ENCODE measurements at places on chromosomes 1 and 21.

- DNase-seq = peak; percentile 24
Observed at GRCh38 chr1:54542962-54543539, 5.0 kb upstream of the ACOT11 start.

GRCh38 chr1:20322825-20323612 lies 32.3 kb downstream of the VWA5B1 start:
- DNase-seq = no peak

DNA sequence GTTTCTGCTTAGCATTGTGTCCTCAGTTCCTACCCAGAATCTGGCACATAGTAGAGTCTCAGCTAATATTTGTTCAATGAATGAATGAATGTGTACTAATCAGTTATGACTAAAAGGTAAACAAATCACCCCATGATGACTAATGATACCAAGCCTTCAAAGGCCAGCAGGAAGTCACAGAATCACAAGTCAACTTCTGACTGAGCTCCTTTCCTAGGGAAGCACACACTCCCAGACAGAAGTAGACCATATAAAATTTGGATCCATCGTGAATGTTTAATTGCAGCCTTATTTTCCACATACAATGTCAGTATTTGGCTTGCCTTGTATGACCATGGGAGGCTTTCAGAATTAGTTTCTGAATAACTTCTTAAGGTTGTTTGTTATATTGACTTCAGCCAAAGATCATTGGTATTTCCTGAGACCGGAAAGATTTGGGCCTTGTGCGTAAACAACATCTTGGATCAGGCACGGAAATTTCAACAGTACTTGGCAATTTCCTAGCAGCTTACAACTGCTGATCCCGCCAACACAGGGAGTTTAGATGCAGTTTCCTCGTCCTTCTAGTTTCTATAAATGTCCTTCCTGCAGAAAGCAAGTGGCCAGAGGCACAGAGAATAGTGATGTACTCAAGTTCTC lies 185.9 kb upstream of the ATP1B1 start:
- no peak for DNase-seq

DNA sequence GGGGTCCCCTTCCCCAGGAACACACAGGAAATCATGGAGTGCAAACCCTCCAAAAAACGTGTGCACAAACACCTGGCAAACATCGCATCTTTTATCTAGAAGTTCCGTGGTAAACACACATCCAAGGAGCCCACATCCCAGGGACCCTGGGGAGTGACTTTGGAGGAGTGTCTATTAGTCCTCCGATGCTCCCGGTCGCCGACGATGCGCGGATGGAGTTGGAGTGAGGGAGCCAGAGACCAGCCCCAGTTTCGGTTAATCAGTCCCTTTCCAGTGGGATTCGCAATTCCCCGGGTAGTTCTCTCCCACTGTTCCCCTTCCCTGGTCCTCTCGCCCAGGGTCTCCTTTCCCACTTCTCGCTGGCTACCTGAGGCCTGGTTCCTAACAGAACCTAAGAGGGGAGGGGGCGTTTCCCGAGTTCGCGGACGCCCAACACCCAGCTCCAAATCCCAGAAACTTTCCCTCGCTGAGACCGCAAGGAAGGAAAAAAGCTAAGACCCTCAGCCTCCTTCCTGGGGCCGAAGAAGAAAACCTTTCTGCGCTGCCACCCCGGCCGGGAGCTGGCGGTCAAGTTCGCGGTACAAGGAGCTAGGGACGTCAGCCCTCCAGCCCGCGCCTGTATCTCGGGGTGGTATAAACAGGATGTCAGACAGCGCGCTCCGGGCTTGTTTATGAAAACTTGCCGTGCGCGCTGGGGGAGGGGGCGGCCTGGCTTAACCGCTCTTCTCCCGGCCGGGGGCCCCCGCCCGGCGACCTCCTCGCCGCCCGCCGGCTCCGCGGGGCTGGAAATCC lies 787 bp downstream of the JAK1 start:
- DNase-seq = peak; percentile 64

DNA sequence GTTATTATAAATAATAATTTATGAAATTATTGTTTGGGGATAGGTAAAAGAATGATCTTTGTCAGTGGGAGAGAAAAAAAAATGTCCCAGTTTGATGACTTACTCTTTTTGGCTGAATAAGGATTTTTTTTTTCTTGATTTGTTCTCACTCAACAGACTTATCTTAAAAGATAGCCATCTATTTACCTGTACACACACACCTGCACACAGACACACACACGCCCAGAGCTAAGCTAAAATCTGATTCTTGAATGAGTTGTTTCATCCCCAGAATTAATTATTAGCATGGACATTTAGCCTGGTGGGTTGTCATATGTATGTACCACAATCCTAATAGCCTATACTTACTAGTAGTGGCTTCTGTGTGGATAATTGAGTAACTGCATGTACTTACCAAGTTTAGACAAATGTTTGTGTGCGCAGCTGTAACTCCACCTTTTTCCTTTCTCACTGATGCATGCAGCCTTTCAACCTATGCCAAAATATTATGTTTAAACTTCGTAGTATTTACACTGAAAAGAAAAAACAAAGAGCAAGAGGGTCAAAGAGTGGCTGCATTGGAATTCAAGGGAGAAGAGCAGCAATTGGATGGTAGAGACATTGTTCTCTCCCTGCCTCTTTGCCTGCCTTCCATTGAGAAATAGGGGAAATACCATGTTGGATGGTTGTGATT lies 174.3 kb downstream of the ADGRL2 start:
- DNase-seq = no peak

DNA sequence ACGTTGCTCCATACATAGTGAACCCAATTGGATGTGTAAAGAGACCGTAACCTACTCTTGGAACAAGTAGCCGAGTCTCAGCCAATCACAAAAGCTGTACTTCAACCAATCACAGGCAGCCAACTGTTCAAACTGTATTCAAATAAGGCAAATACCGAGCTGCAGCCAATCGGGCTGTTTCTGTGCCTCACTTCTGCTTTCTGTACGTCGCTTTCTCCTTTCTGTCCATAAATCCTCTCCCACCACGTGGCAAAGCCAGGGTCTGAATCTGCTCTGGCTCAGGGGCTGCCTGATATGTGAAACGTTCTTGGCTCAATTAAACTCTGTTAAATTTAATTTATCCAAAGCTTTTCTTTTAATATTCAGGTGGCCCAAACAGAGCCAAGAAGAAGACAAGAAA lies 210.3 kb downstream of the URB2 start:
- DNase-seq = no peak

DNA sequence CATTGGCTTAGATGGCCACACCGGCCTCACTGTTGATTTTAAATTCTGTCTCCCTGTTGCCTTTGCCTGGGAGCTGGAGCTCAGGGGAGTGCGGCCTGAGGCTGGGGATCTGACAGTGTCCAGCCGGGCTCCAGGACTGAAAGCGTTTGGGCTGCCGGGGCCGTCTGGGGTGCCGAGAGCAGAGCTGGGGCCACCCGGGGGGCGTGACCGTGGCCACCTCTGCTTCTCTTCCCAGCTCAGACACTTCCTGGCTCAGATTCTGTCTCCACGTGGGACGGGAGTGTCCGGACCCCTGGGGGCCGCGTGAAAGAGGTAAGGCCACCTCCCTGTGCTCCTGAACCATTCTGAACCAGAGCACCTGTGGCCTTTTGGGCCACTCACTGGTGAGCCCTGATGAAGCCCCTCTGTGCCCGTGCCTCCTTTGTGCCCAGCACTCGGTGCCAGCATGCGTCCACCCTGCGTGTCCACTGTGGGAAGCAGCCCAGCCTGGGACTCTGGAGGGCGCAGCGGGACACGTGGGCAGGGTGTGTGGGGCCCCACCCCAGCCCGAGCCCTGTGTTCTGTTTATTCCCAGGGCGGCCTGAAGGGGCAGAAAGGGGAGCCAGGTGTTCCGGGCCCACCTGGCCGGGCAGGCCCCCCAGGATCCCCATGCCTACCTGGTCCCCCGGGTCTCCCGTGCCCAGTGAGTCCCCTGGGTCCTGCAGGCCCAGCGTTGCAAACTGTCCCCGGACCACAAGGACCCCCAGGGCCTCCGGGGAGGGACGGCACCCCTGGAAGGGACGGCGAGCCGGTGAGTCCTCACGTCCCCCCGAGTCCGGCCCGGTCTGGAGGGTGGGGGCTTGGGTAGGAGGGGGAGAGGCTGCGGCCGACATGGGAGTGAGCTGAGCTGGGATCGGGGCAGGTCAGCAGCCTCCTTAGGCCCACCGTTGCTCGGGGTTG lies 64.8 kb downstream of the SLC19A1 start:
- DNase-seq = no peak

DNA sequence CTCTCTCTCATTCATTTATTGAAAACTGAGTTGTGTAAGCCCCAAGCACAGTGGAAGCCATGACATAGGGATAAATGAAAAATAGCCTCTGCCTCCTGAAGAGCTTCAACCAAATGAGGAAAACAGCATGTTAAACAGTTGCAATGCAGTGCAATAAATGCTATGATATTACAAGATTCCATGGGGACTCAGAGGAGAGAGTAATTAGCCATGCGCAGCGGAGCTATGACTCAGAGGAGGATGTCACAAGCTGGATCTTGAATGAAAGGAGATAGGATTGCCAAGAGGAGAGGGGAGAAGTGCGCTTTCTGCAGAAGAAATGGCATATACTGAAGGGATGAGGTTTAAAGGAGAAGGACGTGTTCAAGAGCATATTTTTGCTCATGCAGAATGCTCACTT lies 231.3 kb upstream of the PLXNA2 start:
- DNase-seq = peak; percentile 49

GRCh38 chr1:238491265-238491664 lies 600.5 kb upstream of the ZP4 start:
- DNase-seq = no peak

- no peak for DNase-seq
Observed at GRCh38 chr1:218409946-218410510, 64.9 kb downstream of the TGFB2 start.

DNA sequence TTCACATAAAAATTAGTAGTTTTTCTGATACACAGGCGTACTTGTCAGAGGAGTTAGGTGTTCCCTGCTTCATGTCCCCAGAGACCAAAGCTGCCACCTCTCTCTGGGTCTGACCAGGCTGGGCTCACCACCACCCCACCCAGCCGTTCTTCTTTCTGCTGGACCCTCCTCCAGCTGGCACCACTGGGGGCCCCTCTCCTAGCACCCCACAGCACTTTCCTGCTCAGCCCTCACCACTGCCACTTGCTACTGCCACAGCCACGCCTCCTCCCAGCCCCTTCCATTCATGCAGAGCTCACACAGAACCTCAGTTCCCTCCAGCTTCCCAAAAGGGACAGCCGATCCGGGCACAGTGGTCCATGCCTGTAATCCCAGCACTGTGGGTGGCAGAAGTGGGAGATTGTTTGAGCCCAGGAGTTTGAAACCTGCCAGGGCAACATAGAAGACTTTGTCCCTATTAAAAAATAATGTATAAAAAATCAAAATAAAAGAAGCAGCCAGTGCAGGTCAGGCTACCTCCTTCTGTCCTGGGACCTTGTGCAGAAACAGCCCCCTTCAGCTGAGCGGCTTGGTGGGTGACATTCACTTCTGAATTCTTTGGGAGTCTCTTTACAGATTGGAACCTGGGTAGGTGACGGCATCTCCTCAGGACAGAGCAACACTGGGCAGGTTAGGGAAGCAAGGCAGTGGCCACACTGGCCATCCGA lies 208.3 kb downstream of the TOMM20 start:
- DNase-seq = no peak

DNA sequence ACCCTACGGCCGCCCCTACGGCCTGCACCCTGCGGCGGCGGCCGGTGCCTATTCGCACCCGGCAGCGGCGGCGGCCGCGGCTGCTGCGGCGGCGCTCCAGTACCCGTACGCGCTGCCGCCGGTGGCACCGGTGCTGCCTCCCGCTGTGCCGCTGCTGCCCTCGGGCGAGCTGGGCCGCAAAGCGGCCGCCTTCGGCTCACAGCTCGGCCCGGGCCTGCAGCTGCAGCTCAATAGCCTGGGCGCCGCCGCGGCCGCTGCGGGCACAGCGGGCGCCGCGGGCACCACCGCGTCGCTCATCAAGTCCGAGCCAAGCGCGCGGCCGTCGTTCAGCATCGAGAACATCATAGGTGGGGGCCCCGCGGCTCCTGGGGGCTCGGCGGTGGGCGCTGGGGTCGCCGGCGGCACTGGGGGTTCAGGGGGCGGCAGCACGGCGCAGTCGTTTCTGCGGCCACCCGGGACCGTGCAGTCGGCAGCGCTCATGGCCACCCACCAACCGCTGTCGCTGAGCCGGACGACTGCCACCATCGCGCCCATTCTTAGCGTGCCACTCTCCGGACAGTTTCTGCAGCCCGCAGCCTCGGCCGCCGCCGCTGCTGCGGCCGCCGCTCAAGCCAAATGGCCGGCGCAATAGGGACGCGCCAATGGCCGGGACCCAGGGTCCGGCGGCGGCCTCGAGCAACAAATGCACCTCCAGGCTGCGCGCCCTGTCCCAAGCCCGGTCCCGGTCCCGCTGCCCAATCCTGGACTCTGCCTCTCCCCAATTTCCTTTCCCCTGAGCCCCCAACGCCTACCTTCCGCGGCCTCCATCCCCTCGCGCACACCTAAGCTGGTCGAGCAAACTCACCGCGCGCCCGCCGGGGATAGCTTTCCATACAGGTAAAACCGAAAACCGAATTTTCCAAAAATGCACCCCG lies 1.8 kb downstream of the FOXD3 start:
- DNase-seq = no peak

DNA sequence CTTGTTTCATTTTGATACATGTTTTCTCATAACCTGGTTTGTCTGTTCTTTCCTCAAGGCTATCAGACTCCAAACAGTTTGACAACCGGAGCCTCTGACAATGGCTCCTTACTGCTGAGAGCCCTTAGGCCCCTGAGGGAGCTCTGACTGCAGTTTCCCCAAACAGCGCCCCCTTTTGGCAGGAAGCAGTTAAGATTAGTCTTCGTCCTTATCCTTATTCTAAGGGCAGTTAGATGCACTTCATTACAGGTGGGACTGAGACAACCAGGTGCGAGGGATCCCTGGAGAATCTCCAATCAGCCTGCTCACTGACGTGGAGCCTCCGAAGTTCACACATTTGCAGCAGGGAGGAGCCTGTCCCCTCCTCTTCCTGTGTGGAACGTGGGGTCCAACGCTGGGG lies 393.1 kb downstream of the BRINP3 start:
- peak; percentile 35 for DNase-seq

DNA sequence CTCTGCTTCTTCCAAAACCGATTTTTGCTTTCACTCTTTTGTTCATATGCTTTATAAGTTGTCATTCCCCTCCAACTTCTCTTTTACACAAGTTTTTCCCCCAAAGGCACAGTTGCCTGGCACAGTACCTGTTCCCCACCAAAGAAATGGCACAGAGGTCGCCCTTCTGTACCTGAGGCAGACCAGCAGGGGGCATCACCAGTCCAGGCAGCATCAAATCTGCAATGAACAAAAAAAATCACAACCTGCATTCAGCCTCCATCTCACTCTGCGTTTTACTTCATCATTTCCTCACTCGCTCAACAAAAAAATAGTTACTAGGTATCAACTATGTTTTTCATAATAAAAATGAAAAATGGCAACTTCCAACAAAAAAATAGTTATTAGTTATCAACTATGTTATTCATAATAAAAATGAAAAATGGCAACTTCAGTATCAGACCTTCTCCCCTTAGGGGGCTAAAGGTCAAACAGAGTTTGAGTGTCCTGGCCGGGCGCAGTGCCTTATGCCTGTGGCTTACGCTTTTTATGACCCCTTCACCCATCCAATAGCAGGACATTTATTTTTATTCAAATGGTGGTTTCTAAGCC lies 4.1 kb downstream of the EIF2D start:
- peak; percentile 43 for DNase-seq

GRCh38 chr1:1573843-1574720 lies 581 bp downstream of the SSU72 start:
- peak; percentile 83 for DNase-seq

GRCh38 chr1:108117945-108118902 lies 81.9 kb downstream of the SLC25A24 start:
- DNase-seq = peak; percentile 14

All from A673 (cell line).